COR-L47 (cell line): ENCODE measurements at places on chromosomes 1 and 21.

- no peak for DNase-seq
Measured at GRCh38 chr1:43858324-43858723, 75.3 kb upstream of the ARTN start.

GRCh38 chr1:107415241-107415640 lies 274.4 kb downstream of the NTNG1 start:
- no peak for DNase-seq

- DNase-seq, result no peak
Measured at GRCh38 chr1:13813398-13814012, 113.5 kb downstream of the PRDM2 start.

DNA sequence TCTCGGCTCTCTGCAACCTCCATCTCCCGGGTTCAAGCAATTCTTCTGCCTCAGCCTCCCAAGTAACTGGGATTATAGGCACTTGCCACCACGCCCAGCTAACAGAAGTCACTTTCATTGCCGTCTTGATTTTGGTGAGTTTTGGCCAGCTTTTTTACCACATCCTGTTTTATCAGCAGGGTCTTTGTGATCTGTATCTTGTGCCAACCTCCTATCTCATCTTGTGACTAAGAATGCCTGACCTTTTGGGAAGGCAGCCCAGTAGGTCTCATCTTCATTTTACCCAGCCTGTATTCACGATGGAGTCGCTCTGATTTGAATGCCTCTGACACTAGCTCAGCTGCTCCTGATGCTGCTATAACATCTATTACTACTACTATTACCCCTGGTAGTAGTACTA lies 46.8 kb upstream of the BARHL2 start:
- no peak for DNase-seq

DNA sequence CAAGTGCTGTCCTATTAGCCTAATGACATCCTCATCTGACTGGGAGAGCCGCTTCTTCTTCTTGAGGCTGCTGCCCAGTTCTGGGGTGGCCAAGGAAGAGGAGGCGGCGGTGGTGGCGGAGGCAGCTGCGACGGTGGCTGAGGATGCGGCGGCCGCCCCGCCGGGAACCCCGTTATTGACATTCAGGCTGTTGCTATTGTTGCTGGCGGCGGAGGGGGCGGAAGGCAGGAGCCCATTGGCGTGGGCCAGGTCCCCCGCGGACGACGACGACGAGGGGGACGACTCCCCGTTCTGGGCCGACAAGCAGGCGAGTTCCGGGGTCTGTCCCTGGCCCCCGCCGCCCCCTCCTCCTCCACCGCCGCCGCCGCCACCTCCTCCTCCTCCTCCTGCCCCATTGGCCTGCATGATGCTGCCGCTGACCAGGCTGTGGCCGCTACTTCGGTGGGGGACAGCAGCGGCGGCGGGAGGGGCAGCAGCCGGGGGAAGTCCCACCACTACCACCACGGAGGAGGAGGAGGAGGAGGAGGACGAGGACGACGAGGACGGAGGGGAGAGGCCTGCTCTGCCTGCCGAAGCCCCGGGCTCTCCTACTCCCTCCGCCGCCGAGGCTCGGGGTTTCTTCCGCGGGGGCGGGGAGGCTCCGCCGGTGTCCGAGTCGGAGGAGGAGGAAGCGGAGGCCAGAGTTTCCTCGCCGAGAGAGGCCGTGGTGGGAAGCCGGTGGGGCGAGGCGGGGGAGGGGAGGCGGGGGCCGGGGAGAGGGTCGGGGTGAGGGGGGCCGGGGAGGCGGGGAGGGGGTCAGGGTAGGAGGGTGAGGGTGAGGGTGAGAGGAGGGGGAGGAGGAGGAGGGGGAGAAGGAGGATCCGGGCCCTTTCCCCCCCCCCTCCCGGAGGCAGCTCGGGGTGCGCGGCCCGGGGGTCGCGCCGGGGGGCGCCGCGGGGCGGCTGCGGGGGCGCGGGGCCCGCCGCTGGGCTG lies 610 bp downstream of the WDR26 start:
- no peak for DNase-seq

GRCh38 chr21:24023402-24023801 lies 1583.9 kb downstream of the MRPL39 start:
- DNase-seq, result peak; percentile 68

DNA sequence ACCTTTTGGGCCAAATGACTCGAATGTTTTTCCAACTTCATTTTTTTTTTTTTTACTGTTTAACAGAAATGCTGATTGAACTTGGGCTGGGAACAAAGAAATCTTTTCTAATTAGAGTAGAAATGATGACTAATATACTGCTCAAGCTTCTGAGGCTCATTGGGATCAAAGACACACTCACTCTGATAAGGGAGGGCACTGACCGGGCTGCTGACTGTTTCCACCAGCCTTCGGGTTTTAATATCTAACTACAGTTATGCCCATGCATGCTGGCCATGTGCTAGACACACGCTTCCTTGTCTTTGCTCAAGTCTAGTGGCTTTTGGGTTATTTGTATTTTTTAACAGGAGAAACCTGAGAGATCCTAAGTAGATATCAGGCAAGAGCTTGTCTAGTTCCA lies 16.8 kb downstream of the ZBTB18 start:
- no peak for DNase-seq

DNA sequence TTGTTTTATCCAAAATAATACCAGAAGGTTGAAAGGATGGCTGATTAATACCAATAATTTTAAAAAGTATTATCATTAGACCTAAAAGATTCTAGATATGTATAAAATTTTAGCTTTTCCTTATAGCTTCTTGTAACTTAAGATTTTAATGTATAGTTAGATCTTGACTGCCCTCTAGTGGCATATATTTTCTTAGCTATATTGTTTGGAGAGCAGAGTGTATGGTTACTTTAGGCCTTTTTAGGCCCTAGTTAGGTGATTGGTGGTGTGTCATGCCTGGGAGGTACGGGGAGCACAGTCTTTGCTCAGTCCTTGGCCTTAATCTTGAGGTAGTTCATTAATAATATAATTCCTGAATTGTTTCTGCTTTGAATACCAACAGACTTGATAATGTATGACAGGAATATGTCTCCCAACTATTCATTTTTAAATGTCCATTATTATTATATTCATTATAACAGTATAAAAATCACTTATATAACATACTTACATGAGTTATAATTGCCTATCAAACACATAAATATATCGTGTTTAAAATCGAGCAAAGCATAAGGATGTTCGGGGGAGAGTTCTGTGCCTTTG lies 328.4 kb downstream of the ZP4 start:
- peak; percentile 57 for DNase-seq

GRCh38 chr1:93704052-93704451 lies 22.4 kb upstream of the BCAR3 start:
- DNase-seq, result no peak

DNA sequence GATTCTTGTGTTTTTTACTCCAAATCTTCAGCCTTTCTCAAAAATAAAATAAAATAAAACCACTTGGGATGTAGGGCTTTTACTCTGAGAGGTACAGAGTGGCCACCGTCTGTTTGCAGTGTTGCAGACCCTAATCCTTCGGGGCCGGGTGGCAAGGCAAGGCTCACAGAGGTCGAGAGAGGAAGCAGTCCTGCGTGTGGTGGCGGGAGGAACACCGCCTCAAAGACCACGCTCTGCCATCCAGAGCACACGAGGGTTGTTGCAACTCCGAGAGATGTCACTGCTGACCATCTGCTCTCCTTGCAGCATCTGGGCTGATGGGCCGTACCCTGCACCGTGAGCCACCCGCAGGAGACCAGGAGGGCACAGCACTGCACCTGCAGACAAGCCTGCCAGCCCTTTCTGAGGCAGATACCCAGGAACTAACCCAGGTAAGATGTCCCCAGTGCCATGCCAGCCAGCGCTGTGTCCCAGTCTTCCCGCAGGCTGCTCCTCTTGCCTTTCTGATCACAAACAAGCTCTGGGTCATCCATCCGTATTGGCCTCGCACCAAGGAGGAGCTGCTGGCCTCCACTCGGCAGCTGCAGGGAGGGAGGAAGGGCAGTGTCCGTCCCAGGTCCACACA lies 31.5 kb downstream of the SNAP47 start:
- DNase-seq, result no peak

GRCh38 chr1:169784102-169784501 lies 10.6 kb downstream of the METTL18 start:
- DNase-seq, result no peak

DNA sequence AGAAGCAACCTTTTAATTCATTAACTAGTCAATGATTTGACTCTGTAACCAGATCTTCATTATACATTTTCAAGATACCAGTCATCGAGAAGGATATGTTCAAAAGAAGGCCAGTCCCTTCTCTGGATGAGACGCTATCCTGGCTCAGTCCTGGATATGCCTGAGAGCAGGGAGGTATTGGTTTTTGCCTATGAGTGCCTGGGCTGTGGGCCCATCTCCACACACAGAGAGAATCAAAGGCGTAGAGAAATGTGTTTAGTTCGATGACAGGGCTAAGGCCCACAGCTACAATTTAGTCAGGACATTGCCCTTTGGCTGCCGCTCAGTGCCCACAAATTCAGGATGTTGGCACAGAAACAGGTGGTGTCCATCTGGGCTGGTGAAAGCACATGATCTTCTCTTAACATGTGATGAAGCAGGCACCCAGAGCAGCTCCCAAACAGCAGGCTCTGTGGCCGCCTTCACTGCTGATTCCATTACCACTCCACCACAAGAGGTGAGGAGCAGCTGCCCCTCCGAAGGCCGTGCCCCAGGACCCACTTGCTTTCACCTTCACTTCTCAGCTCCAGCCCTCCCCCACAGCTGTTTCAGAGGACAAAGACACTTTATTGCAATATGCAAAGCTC lies 24.7 kb downstream of the ACKR1 start:
- DNase-seq, result no peak

DNA sequence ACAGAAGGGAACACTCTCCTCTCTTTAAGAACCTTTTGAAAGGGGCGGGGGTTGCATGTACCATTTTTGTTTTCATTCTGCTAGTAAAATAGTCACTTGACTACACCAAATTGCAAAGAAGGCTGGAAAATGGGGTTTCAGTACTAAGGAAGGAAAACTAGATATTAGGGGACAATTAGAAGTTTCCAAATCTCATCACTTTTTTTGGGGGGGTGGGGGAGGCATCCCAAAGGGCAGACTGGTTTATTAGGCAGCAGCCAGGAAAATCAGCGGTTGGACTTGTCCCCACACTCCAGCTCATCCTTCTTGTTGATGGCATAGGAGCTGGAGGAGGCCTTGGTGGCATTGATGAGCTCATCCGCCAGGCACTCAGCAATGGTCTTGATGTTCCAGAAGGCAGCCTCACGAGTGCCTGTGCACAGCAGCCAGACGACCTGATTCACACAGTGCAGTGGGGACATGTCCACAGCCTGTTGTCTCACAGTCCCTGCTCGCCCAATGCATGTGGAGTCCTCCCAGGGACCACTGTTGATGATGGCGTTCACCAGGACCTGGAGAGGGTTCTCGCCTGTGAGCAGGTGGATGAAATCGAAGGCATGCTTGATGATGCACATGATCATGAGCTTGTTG lies 1.7 kb upstream of the TMEM50B start:
- DNase-seq, result no peak

DNA sequence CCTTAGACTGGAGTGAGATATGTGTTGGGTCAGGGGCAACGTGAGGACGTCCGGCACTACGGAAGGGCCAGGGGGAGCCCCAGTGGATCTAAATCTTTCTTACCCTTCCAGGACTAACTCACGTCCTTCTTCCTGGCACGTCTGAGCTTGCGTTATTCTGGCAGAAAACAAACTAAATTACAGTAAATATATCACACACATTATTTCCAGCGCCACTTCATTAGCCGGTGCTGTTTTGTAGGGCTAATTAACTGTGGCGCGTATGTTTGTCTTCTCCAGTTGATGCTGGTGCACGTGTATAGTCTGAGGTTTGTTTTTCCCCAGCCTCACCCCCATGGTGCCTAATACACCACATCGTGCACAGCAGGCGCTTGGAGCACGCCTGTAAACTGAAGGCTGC lies 59.2 kb downstream of the TLR5 start:
- peak; percentile 90 for DNase-seq

- DNase-seq, result no peak
Measured at GRCh38 chr1:57036641-57037579, 71.1 kb upstream of the C8B start.
